ENCODE measurements at places on chromosomes 5 and 9. TPM values are rescaled to one million over a fixed set of nuclear protein-coding genes. Genes with fewer than 3 reads are reported as not detected.

GRCh38 chr5:32852535-32852934, 141.4 kb downstream of the NPR3 start:
- peak; percentile 61 for DNase-seq

GRCh38 chr9:115198001-115198400, 80.0 kb upstream of the TNC start:
- no peak for DNase-seq

- DNase-seq, result no peak
Observed at GRCh38 chr5:502325-503079, 21.7 kb downstream of the SLC9A3 start.

DNA sequence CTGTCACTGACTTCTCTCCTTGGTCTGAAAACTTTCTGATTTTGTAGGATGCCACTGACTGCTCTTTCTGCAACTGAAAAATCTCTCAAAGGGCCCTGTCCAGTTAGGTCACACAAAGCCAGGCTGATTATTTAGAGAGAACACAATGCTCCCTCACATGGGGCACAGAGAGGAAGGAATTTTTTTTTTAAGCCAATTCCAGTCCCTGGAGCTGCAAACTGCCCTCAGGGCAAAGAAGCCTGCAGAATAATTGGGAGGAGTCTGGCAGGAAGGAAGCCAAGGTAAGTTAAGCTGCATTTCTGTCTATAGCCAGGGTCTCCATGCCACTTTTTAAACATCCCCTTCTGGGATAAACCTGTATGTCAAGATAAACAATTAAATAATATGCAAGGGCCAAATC, 305.5 kb downstream of the ZSWIM6 start:
- no peak for DNase-seq

- DNase-seq, result no peak
Observed at GRCh38 chr5:101531026-101531425, 627.9 kb upstream of the ST8SIA4 start.

GRCh38 chr5:96566833-96567587, 95.2 kb upstream of the CAST start:
- DNase-seq, result peak; percentile 39

GRCh38 chr5:73901043-73901442, 275.0 kb downstream of the ARHGEF28 start:
- DNase-seq, result peak; percentile 68

- no peak for DNase-seq
Observed at GRCh38 chr5:9381464-9381863, 164.4 kb downstream of the SEMA5A start.

GRCh38 chr5:154095904-154096303, 57.1 kb downstream of the MFAP3 start:
- no peak for DNase-seq

DNA sequence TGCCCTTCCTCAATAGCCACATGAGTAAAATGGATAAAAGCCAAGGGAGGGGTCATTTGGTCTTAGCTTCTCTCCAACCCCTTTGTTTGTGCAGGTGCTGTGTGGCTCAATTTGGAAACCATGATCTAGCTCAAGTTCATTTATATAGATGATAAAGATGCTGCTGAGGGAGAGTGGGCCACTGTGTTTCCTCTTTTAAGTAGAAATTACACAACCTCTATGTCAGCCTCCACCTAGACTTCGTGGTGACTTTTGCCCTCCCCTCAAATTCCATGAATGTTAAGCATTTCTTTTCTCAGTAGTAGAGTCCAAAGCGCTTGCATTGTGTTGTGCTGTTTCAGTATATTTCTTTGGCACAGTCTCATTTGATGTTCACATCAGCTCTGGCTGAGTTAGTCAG, 241.4 kb downstream of the ARHGAP26 start:
- no peak for DNase-seq

DNA sequence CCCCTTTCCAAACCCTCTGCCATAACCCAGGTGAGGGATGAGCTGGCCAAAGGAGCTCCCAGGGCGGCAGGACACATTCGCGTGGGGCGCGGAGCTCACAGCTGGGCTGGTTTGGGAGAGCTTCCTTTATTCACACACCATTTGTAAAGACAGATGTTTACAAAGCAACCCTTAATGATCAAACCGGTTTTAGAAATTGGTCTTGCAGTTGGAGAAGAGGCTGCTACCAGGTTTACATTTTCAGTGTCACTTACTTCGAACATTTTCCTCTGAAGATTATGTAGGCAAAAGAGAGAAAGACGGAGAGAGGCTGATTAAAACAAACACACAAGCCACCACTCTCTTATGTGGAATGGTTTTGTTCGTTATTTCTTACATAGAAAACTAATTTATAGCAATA, 648.7 kb downstream of the IRX1 start:
- no peak for DNase-seq

DNA sequence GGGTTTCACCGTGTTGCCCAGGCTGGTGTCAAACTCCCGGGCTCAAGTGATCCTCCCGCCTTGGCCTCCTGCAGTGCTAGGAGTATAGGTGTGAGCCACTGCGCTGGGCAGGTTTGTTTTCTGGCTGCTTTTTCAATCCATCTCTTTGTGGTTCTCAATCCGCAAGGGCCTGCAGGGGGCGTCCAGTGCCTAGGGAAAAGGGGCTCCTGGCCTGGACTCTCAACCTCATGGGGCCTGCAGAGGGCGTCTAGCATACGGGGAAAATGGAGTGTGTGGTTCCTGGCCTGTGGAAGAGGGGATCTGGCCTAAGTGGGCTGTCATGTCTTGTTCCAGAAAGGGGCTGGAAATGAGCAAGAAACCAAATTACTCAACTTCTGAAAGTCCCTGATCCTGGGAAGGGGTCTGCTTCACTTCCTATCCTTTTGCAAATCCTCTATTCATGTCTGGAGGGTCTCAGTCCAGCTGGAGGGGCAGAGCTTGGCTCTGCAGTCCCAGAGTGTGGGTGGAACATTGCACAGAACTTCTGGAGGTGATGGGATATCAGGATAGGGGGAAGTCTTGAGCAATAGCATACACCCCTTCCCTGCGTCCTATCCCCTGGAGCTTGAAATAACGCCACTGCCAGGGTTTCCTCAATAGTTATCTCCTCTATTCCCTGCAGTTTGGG, 12.7 kb upstream of the CCL27 start:
- peak; percentile 67 for DNase-seq

Gene NPDC1
- 1.2 TPM for total RNA-seq

DNA sequence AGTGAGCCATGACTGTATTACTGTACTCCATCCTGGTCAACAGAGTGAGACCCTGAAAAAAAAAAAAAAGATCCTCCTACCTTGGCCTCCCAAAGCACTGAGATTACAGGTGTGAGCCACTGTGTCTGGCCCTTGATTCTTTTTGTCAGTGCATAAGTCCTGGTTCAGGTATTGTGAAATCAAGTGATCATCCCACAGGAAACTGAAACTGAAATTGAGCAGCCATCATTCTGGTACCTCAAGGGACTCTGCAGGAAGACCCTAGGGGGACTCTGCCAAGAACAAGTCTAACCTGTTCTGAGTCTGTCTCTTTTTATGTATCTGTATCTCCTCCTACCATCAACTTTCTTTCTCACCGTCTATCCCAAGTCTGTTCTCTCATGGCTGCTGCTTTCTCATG, 1.9 kb upstream of the DCAF10 start:
- DNase-seq, result no peak

- DNase-seq, result no peak
Observed at GRCh38 chr9:34629491-34629808, 584 bp upstream of the ARID3C start.

DNA sequence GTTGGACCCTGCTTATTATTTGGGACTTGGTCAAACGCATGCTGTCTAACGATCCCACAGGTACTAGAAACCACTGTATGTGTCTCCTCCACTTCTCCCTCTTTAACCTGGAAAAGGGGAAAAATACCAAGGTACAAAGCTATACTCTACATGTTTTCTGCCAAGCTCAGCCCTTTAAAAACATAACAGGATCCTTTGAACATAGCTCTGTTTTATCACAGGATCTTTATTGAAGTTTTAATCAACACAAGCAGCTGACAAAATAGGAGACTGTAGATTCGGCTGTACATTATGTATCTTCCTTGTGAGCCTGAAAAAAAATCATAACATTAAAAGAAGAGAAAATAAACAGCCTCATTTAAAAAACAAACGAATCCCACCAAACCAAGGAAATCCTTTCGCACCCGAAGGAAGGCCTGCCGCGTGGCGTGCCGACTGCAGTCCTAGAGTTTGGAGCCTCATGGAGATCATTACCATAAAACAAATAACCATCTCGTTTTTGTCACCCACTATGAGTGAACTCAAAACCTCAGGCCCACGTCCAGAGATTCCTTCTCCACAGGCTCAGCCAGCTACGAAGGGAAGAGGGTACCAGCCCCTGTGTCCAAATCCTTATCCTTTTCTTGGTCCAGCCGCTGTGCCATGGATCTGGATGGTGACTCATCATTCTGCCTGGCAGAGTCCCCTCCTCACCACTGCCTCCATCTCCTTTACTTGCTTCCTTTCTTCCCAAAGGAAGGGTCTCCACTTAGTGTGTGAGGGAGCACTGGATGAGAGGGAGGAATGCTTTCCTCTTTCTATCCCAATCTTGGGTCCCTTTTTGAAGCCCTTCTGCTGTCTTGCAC, 651.1 kb downstream of the CCDC171 start:
- no peak for DNase-seq

GRCh38 chr9:5191985-5192384, 6.5 kb upstream of the INSL6 start:
- no peak for DNase-seq

DNA sequence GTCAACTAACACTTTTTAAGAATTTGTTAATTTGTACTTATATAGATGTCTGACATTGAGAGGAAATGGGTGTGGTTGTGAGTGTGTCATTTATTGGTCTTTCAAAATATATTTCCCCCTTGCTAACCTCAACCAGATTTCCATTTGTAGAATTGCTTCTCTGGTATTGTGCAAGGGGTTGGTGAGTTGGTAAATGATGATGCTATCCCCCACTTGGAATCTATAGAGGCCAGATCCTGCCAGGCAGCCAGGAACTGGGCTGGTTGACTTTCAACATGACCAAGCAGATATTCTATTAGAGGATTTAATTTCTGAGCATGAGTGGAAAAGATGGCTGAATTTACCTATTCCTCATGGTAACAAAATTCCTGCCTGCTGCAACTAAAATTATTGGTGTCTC, 306.6 kb upstream of the KIF2A start:
- no peak for DNase-seq

Gene PRRT1B
- not detected for total RNA-seq

Gene F2RL1
- 59.5 TPM for total RNA-seq

DNA sequence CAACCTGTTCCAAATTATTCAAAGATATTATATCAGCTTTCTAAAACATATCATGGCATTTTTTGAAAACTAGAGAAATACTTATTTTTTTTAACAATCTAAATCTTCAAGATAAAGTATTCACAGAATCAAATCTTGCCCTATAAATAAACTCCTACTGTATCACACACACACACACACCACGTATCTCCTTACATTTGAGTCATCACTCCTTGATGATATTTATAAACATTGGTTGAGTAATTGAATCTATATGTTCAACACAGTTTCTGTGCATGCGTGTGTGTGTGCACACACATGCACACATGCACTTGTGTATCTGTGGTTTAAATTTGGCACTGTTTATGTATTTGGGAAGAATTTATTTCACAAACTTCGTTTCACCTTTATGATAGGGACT, 1716.4 kb downstream of the EFNA5 start:
- peak; percentile 23 for DNase-seq

- DNase-seq, result no peak
Observed at GRCh38 chr9:90515510-90515909, 127.1 kb downstream of the DIRAS2 start.

- no peak for DNase-seq
Observed at GRCh38 chr5:140202078-140202477, 27.1 kb downstream of the CYSTM1 start.

DNA sequence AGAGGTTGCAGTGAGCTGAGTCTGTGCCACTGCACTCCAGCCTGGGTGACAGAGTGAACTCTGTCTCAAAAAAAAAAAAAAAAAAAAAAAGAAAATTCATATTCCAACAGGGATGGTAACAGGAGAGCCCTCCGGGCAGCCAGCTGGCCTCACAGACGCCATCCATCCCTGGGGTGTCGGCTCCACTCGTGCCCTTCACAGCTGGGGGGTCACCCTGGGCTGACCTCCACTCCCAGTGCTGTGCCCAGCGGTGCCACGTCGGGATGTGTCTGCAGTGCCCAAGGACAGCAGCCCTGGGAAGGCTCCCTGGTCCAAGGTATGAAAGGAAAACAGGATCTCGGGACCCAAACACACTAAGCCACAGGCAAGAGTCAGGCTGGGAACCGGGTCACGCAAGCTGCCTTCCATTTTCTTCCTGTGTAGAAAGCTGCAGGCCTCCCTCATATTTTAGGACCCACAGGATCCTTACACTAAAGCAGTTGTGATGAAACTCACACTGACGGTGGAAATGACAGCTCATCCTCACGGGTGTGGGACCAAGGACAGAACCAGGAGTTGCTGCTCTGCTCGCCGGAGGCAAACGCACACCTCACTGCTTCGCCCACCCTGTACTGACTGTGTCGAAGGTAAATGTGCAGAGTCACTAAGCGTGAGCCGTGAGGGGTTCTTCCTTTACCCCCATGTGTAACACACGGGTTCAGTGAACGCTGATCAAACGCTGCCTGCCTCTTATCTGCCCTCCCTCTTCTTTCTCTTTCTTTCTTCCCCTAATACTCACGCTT, 5.3 kb downstream of the SLC12A7 start:
- no peak for DNase-seq

Gene ESM1
- total RNA-seq, result not detected

Gene GGTA1
- 0.35 TPM for total RNA-seq

DNA sequence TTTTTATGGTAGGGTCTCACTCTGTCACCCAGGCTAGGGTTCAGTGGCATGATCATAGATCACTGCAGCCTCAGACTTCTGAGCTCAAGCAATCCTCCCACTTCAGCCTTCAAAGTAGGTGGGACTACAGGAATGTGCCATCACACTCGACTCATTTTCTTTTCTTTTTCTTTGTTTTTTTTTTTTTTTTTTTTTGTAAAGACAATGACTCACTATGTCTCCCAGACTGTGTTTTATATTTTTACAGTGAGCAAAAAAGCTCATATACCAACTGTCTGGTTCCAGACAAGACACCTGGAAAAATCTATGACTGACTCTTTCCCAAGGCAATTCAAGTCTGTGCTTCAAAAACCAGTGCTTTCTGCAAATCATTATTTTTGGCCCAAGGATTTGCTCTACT, 10.8 kb upstream of the FOXD1 start:
- DNase-seq, result no peak

Gene IFNA4
- not detected for total RNA-seq

- DNase-seq, result no peak
Observed at GRCh38 chr9:127539259-127539981, 72.7 kb upstream of the STXBP1 start.

GRCh38 chr5:11013793-11014192, 252.8 kb upstream of the DAP start:
- DNase-seq, result no peak

DNA sequence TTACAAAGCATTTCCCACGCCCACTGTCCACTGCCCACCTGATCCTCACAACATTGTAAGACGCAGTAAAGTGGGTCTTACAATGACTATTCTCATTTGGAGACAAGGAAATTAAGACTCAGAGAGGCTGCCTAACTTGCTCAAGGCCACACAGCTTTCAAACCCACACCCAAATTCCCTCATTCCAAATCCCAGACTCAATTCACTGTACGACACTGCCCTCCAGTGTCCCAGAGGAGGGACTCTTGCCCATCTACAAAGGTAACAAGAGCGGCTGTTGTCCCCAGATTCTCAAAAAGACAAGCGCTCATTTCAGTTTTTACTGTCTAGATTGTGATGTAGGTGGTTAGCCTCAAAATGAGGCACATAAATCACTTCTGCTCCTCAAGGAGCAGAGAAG, 184.6 kb downstream of the ACTL7B start:
- DNase-seq, result peak; percentile 12

Data from H4 (cell line).